ENCODE measurements at places on chromosomes 6 and 20. TPM values are rescaled to one million over a fixed set of nuclear protein-coding genes. Genes with fewer than 3 reads are reported as not detected.

Gene LGSN
- total RNA-seq = not detected

Gene ZNF831
- not detected for total RNA-seq

Gene KCNG1
- 12.8 TPM for total RNA-seq

Gene RNF39
- 3.6 TPM for total RNA-seq

DNA sequence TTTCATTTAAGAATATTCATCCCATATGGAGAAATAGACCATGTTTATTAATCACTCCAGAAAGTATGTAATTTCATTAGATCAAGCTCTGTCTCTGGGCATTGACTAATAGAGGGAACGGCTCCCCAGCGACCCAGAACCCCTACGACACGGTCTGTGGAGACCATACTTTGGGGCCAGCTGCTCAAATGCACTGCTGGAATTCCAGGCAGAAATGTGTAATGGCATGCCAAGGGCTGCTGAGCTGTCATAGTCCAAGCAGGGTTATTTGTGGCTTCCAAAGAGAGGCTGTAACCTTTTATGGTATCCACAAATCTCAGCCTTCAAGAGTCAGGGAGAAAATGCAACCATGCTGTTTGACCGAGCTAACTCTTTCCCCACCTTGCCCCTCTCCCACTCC, 755.8 kb downstream of the DHX35 start:
- DNase-seq = no peak

DNA sequence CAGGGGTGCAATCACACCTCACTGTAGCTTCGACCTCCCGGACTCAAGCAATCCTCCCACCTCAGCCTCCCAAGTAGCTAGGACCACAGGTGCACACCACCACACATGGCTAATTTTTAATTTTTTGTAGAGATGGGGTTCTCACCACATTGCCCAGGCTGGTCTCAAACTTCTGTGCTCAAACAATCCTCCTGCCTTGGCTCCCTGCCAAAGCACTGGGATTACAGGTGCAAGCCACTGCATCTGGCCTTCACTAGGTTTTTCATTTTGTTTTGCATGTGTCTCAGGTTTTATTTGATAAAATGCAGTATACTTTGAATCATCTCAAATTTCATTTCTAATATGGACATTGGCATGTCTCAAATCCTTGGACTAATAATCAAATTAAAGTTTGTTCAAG, 98.7 kb downstream of the SLC16A10 start:
- no peak for DNase-seq

- no peak for DNase-seq
Observed at GRCh38 chr20:19977373-19977770, 39.8 kb upstream of the NAA20 start.

DNA sequence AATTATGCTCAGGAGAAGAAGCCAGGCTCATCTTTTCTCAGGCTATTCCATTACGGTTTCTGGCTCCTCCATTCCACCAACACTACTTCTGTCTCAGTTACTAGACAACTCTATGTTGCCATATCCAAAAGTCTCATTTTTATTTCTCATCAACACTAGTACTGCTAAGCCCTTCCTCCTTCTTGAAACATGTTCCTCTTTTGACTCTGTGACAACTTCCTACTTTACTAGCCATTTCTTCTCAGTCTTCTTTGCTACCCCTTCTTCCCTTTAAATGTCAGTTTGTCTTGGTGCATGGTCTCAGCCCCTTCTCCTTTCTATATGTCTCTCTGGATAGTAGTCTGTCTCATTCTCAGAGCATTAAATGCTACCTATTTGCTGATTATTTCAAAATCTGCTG, 7.1 kb upstream of the ADGRG6 start:
- no peak for DNase-seq

DNA sequence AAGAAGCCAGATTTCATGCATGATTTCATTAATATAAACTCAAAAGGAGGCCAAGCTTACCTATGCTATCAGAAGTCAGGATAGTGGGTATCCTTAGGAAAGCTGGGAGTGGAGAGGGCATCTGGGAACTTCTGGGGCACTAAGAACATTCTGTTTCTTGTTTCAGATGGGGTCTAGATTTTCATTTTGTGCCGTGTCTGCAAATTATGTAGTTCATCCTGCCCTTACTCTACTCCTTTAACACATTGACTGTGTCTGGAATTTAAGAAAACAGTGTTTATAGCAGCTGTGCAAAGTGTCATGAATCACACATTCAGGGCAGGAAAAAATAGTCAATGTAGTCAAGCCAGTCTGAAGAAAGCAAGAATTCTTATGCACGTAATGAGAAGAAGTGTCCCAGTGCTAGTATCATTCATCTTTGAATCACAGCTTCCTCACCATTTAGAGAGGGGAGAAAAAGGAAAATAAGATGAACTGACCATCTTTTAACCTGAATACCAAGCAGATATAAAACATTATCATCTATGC, 11.6 kb upstream of the SPTLC3 start:
- DNase-seq = no peak

GRCh38 chr6:46909371-46909770, 12.4 kb downstream of the ADGRF5 start:
- peak; percentile 4 for DNase-seq
